Stimulated activated CD8-positive, alpha-beta memory T cell treated with anti-CD3 and anti-CD28 coated beads, Interleukin-7, amount 100 ng/mL, for 24 hours (primary cell): ENCODE measurements at places on chromosomes 6 and 20.
A peak's percentile ranks its signal among the peaks of the same experiment; 100 is the strongest.

GRCh38 chr6:48714250-48714649 lies 603.3 kb upstream of the PTCHD4 start:
- no peak for DNase-seq

DNA sequence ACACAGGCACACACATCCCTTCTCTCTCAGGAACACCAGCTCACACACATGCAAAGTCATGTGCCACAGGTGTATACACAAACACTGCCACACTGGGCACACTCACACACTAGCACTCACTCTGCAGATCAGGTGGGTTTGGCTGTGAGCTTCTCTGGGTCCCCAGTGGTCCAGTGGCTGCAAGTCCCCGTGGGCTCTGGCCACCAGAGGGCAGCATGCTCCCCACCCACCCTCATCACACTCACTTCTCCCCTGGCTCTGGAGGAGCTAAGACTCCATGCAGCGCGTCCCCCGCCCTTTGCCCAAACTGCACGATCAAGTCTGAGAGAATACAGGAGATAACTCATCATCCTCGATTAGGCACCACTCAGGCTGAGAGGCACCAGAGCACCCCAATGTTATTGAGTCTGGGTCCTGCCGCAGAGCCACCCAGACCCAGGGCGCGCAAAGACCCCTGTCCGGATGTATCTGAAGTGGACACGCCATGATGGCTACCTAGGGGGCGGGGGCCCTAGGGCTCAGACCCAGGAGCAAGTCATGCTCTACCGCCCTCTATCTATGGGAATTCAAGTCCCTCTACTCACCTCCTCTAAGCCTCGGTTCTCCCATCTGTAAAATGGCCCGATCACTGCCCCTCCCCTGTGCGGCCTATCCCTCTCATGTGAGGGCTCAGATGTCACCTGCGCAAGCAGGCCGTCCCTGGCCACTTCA lies 90.5 kb downstream of the GRM4 start:
- peak; percentile 35 for DNase-seq

DNA sequence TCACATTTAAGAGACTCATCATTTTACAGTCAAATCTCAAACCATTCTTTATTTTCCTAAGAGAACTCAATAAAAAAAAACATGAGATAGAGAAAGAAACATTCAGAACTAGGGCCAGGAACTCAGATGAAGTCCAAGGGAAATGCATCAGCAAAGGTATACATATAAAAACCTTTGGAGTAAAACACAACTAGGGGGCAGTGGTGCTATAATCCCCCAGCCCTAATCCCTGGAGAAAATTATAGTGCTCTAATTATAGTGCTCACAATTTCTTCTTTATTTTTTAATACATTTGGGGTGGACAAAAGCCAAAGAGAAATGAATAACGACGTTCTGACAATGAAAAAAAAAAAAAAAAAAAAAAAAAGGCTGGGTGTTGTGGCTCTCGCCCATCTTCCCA lies 100.6 kb upstream of the EMILIN3 start:
- no peak for DNase-seq

- DNase-seq, result no peak
Measured at GRCh38 chr20:51412951-51413481, 129.5 kb downstream of the NFATC2 start.

DNA sequence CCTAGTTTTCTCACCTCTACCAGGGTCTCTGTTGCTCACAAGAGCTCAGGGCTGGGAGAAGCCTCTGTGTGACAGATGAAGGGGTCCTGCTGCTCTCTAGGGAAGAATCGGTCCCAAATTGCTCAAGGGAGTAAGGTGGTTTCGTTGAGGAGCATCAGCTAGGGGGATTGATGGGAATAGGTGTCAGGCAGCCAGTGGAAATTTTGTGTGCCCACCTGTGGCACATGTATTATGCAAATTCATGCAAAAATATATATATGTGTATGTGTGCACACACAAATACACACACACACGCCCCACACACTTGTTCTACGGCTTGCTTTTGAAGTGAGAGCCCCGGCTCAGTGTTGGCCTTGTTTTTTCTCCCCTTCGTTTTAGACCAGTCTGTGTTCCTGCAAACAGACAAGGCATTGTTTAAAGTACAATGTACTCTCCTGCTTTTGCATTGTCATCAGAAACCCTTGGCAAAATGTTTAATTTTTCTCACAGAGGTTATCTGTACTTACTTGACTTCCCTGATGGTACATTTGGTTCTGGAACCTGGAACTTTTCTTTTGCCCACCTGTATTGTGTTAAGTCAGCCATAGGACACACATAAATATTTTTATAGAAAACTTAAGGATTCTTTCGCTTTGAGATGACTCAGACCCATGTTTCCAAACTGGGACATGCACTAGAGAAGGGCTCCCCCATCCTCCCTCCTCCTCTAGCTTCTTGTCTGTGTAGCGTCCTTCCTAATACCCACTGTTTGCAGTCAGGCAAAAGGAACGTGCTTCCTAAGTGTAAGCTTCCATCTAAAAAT lies 26.7 kb downstream of the FOXO3 start:
- no peak for DNase-seq

DNA sequence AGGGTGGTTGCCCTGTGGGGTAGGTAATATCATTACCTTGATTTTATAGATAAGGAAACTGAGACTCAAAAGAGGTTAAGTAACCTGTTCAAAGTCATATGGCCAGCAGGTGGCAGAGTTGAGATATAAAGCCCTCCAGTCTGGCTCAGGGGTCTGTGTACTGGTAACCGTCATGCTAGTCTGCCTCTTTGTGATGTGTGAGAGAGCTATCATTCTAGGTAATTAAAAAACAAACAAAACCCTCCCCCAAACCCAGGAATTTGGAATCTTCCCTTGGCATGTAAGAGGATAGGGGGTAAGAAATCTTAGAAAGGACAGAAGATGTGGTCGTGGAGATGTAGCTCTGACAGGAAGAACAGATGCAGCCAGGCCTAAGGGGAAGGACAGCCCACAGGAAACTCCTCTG lies 206.0 kb downstream of the CDC5L start:
- peak; percentile 49 for DNase-seq

- DNase-seq, result no peak
Measured at GRCh38 chr6:107654764-107655163, 164.8 kb downstream of the SOBP start.

DNA sequence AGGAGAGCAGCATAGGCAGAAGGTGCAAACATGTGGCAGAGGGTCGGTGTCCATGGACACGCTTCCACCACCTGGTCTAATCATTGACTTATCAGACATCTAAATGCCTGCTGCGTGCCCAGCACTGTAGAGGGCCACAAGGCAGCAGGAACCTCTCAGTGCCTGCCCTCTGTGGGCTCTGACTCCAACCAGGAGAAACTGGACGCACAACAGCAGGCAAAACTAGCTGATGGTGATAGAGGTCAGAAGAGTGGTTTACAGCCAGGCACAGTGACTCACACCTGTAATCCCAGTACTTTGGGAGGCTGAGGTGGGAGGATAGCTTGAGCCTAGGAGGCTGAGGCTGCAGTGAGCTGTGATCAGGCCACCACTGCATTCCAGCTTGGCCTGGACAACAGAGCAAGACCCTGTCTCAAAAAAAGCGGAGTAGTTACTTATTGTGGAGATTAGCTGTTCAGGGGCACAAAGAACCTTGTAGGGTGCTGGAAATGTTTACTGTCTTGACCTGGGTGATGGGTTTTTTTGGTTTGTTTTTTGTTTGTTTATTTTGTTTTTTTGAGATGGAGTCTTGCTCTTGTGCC lies 46.5 kb downstream of the PPARD start:
- DNase-seq, result no peak

DNA sequence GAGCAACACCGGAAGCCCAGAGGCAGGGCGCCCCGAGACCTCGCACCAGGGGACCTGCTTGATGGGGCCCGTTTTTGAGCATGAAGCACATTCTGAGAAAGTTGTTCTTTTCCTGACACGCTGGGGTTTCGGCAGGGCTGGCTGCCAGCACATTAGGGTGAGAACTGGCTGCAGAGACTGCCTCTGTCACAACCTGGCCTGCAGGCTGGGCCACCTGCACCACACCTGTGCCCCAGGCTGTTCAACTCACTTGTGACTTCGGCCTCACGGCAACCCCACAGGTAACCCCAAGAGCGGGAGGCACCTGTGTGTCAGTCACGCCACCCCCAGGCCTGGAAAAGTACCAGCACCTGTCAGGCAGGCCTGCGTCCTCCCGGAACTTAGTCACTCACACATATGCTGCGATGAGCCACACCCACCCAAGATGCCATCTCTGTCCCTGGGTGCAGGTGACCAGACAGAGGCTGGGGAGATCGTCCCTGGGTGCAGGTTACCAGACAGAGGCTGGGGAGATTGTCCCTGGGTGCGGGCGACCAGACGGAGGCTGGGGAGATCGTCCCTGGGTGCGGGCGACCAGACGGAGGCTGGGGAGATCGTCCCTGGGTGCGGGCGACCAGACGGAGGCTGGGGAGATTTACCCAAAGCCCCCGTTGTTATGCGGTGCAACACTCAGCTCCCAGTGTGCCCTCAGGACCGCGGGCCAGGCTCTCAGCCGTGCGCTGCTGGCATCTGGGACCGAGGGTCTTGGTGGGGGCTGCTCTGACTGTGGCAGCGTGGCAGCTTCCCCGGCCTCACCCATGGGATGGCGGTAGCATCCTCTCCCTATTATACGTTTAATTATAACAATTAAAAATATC lies 82.5 kb upstream of the BHLHE23 start:
- no peak for DNase-seq

DNA sequence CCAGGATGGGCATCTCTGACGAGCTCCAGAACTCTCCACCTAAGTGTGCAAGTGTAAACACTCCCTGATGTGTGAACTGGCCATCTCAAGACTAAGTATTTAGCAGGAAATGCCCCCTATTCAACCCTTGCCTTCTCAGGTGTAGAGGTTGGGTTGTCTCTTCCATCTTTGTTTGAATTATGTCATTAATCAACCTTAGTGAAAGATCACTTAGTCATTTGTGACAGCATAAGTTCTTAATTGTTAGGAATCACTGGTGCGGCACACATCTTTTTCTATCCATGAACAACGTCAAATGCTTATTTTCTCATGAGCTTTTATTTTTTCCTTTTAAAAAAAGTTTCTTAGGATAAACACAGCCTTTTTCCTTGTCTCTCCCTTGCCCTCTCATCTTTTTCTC lies 151.6 kb downstream of the ESR1 start:
- no peak for DNase-seq

DNA sequence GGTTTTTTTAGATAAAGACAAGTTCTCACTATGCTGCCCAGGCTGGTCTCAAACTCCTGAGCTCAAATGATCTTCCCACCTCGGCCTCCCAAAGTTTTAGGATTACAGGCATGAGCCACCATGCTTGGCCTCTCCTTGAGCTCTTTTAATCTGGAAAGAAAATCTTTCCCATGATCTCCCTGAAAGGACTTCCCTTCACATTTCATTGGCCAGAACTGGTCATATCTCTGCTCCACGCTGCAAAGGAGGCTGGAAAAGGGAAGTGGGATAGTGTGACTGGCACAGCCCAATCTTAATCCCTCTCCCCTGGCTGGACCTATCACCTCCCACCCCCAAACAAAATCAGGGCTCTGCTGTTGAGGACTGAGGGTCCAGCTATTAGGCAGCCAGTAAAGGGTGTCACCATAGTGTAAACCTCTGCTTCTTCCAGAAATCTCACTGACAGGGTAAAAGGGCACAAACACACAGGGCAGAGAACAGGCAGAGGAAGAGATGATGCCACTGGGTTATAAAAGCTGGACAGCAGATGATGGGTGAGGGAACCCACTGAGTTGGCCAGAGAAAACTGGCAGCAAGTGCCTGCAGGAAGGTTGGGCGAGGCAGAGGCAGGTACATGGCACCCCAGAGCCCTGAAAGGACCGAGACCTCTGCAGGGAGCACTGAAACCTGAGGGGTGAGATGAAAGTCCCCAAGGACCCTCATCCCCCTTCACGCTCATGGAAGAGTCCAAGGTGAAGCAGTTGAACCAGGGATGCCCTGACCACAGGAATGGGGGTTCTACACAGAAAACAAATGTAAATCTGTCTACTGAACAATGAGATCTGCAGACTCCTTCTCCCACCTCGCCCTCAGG lies 83.1 kb upstream of the PTPN1 start:
- DNase-seq, result no peak

GRCh38 chr6:139903411-139904157 lies 529.1 kb upstream of the CITED2 start:
- no peak for DNase-seq

DNA sequence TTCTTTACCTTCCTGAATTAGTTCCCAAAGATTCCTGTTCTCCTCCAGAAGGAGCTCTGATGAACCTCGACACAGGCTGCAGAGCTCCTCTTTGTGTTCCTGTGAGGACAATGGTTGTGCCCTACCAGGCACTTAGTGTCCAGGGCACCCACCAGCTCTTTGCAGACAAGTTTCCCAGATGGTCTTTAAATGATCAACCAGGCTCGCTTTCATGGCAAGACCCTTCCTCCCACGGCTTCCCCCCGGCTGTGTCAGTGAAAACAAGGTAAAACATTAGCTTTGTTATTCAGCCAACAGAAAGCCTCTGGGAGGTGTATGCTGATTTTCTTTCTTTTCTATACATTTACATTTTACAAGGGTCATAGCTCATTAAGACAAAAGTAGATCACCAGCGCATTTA lies 32.3 kb upstream of the CNKSR3 start:
- no peak for DNase-seq

DNA sequence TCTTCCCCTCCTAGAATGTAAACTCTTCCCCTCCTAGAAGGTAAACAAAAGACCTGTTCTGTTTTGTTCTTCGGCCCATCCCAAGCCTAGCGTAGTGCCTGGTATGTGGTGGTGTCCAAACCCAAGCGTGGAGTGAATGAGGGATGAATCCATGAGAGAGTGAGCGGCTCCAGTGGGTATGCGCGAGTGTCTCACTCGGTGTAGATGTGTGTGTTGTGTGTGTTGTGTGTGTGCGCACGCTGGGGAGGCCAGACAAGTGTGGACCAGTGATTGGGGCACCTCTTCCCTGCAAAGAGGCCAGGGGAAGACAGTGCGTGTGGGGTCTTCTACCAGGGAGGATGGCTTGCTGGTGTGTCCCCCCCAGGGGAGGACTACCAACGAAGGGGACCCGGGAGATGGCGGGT lies 392 bp upstream of the SLC2A10 start:
- no peak for DNase-seq

GRCh38 chr6:137728386-137729349 lies 138.4 kb upstream of the TNFAIP3 start:
- no peak for DNase-seq
